ENCODE measurements at places on chromosomes 4 and X.
A peak's percentile ranks its signal among the peaks of the same experiment; 100 is the strongest.

DNA sequence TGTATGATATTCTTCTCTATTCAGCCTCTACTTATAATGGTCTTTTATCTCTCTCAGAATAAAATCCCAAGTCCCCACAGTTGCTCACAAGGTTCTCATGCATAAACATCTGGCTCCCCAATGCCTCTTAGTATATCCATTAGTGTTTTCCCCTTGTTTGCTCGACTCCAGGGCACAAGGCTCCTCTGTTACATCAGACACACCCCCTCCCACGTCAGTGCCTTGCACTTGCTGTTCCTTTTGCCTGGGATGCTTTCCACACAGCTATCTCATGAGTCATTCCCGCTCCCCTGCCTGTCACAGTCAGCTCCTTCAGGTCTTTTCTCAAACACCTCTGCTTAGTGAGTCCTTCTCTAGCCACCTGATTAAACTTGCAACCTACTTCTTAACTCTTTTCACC, 260.2 kb downstream of the IL1RAPL1 start:
- no peak for DNase-seq

GRCh38 chr4:118058955-118059354, 24.7 kb downstream of the NDST3 start:
- DNase-seq, result no peak

DNA sequence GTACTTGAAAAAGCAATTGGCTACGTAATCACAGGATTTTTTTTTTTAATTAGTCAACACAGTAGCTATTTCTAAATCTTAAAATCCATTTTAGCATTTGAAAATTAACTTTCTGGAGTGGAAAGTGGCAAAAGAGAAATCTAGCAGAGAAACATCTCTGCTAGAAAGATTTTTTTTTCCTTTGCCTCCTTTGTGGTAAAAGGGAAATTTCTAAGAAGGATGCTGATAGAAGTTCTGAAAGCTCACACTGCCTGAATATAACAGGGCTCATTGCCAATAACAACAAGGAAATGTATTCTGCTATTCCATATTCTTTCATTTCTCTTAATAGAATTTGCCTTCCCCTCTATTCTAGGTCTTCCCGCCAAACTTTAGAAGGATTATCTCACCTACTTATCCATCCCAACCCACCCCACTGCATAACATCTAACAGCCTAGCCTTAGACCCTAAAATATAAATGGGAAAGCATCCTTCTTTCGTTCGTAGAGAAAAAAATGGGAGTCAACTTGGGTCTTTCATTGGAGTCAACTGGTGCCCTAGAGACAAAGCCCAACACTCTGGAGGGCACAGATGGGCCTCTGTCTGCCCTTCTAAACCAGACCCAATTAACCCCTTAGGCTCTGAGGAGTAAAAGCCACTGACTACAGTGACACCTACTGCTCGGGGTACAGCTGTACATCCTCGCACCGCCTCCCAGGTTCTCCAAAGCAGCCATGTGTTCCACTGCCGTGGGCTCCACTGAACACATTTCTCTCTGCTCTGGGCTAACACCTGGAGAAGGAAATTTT, 103.9 kb downstream of the MAML3 start:
- DNase-seq, result peak; percentile 38

GRCh38 chr4:25330905-25331808, 18.6 kb downstream of the ZCCHC4 start:
- no peak for DNase-seq

DNA sequence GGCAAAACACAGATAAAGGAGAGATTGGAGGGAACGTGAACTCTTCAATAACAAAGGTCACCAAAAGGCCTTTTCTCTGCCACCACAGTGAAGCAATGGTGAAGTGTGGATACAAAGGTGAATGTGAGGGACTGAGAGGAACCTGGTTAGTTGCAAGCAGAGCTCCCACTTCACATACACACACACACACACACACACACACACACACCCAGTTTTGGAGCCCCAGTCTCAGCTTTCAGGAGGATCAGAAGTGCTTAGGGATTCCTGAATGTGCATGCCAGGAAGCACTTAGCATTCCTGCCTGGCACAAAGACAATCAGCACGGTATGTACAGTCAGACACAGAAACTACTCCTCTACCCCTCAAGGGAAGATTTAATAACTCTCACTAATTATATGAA, 71.5 kb downstream of the ARHGEF9 start:
- DNase-seq, result peak; percentile 1

DNA sequence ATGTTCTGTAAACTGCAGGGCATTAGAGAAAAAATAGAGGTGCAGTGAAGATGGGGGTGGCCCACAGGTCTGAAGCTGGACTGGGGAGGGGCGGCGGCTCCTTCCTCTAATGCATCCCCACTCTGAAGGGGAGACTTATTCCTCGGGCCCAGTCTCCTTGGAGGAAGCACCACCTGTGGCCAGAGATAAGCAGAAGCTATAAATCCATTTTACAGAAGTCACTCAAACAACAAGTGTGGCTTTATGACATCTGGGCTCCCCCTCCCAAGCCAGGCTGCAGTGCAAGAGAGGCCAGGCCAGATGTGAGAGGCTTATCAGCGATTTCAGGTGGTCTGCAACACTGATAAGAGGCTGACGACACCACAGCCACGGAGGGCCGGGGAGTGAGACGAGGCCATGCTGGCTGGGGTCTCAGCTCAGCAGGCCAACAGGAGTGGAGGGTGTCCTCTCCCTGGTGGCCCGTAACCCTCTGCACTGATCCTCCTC, 15.8 kb downstream of the CYTL1 start:
- DNase-seq, result no peak

- no peak for DNase-seq
These were observed 537.7 kb downstream of the TRAM1L1 start for GRCh38 chr4:116547632-116548031.

GRCh38 chr4:130573742-130574141, 1477.8 kb downstream of the C4orf33 start:
- DNase-seq, result no peak

GRCh38 chrX:52359614-52360232, 9.1 kb upstream of the XAGE2 start:
- no peak for DNase-seq

- no peak for DNase-seq
These were observed 5.8 kb upstream of the FGFBP2 start for GRCh38 chr4:15968551-15969300.

DNA sequence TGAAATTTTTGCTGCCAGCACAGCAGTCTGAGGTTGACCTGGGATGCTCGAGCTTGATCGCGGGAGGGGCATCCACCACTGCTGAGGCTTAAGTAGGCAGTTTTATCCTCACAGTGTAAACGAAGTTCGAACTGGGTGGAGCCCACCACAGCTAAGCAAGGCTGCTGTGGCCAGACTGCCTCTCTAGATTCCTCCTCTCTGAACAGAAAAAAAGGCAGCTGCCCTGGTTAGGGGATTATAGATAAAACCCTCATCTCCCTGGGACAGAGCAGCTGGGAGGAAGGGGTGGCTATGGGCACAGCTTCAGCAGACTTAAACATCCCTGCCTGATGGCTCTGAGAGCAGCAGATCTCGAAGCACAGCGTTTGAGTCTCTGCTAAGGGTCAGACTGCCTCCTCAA, 314.6 kb downstream of the STPG2 start:
- no peak for DNase-seq

GRCh38 chrX:12950851-12951594, 23.9 kb upstream of the TMSB4X start:
- DNase-seq, result no peak
